ENCODE measurements at places on chromosomes 13 and 19.

DNA sequence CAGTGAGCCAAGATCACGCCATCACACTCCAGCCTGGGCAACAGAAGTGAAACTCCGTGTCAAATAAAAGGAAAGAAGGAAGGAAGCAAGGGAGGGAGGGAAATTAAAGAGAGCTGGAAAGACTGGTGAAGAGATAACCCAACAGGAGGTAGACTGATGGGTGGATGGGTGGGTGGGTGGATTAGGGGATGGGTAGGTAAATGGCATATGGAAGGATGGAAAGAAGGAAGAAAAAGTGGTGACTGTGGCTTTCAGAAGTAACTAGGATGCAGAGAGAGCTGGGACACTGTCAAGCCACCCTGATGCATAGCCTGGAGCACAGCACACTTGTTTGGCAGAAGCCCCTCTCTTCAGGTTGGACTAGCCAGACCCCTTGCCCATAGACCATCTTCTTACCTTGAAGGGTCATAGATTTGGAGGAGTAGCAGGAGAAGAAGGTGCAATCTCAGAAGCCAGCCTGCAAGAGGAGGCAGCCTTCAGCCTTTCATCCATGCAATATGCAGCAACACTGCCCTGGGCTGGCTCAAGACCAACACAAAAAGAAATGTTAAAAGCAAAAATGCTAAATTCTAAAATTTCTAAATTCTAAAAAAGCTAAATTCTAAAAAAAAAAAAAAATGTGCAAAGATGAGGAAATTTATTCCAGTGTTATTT, 5.1 kb downstream of the IQCN start:
- DNase-seq, result no peak

GRCh38 chr13:60369242-60369641, 27.8 kb upstream of the TDRD3 start:
- DNase-seq, result peak; percentile 8

GRCh38 chr19:17027535-17027975, 945 bp upstream of the CPAMD8 start:
- DNase-seq, result no peak

- DNase-seq, result no peak
Measured at GRCh38 chr13:75174481-75174880, 307.5 kb downstream of the TBC1D4 start.

DNA sequence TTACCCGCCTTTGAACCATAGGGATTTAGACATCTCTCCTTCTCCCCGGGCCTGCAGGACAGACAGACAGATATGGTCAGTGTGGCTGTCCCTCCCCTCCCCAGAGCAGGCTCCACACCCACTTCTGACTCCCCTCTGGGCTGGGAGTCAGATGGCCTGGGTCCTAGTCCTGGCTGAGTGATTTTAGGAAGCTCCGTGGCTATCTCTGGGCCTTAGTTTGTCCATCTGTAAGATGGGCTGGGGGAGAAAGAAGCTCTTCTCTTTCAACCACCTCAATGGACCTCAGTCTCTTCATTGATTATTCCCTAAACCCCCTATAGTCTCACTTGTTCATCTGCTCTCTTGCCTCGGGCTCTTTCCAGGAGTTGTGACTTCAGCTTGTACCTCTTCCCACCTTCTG, 35.5 kb downstream of the UNC13A start:
- DNase-seq, result no peak

GRCh38 chr19:45657520-45658167, 10.4 kb upstream of the GIPR start:
- no peak for DNase-seq

- no peak for DNase-seq
Measured at GRCh38 chr19:40143612-40144011, 47.6 kb upstream of the MAP3K10 start.

DNA sequence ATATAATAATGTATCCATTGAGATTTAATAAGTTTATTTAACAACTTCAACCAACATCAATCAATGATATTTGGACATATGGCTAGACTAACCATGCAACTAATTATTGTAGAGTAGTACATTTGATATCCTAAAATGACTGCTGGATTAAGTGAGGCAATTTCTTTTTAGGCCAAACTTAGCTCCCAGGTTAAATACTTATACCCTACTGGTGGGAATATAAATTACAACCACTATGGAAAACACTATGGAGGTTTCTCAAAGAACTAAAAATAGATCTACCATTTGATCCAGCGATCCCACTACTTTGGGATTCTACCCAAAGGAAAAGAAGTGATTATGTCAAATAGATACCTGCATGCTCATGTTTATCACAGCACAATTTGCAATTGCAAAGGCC, 345.8 kb downstream of the RBM26 start:
- no peak for DNase-seq

- DNase-seq, result no peak
Measured at GRCh38 chr13:106415442-106415841, 120.0 kb downstream of the EFNB2 start.

DNA sequence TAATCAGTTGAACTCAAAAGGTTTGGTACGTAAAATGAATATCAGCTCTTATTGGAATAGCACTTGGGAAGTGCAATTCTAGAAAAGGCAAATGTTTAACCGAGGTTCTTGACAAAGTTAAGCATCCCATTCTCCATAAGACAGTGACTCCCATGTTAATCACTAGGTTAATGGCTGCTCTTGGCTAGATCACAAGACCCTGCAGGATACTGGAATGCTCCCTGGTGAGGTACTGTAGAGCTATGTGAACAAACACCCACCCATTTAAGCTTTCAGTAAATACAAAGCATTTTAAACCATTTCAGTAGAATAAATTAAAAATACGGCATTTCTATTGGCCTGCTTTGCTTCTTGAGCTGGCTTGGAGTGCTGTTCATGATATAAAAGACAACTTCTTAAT, 56.5 kb downstream of the TDRD3 start:
- DNase-seq, result peak; percentile 84

DNA sequence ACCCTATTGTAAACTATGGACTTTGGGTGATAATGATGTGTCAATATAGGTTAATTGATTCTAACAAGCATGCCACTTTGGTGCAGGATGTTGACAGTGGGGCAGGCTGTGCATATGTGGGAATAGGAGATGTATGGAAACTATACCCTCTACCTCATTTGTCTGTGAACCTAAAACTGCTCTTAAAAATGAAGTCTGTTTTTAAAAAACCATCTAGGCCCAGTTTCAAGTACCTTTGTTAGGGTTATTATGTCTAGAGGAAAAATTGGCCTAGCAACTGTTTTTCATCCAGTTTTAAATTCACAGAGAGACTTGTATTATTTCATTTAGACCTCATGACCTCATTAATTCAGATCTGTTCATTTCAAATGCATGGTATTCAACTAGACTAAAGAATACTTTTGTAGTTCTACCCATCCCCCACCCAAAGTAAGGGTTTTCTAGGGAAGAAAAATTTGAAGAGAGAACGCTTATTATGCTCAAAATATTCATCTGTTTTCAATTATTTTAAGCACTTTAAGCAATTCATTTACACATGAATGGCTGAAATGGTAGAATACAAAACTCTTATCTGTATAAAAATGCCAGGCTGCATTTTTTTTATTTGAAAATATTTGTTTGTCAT, 1781.9 kb upstream of the MIR17HG start:
- no peak for DNase-seq

GRCh38 chr19:7348587-7349230, at the start of gene ARHGEF18:
ARHGEF18 (plus strand) TSS chr19:7348937; CDS start chr19:7362891, 13,954 bp downstream.
- no peak for DNase-seq

DNA sequence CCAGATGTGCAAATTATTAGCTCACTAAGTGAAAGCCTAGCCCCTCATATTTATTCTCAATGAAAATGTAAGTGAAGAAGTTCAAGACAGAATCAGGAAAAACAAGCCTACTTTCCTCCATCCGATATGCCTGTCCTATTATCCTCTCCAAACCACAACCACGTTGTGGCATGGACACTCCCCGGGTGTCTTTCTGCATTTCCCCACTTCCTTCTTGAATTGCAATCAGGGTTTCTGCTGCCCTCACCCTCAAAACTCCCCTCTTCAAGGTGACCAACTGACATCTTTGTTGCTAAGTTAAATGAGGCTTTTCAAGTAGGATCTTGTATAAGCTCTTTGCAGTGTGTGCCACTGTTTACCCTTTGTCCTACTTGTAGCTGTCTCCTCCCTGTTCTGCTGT, 11.8 kb downstream of the SLC25A30 start:
- no peak for DNase-seq

GRCh38 chr19:1412323-1412923, 5.0 kb downstream of the DAZAP1 start:
- DNase-seq, result no peak
